Stimulated activated CD8-positive, alpha-beta memory T cell treated with anti-CD3 and anti-CD28 coated beads, Interleukin-15, amount 100 ng/mL, for 48 hours (primary cell): ENCODE measurements at places on chromosomes 2 and 18.

GRCh38 chr18:79583426-79583825, 96.2 kb upstream of the CTDP1 start:
- no peak for DNase-seq

- DNase-seq: no peak
Observed at GRCh38 chr2:119696005-119696404, 17.0 kb downstream of the TMEM177 start.

- DNase-seq: no peak
Observed at GRCh38 chr18:78772360-78773302, 207.0 kb upstream of the SALL3 start.

- no peak for DNase-seq
Observed at GRCh38 chr2:100980046-100980445, 22.0 kb upstream of the RPL31 start.

DNA sequence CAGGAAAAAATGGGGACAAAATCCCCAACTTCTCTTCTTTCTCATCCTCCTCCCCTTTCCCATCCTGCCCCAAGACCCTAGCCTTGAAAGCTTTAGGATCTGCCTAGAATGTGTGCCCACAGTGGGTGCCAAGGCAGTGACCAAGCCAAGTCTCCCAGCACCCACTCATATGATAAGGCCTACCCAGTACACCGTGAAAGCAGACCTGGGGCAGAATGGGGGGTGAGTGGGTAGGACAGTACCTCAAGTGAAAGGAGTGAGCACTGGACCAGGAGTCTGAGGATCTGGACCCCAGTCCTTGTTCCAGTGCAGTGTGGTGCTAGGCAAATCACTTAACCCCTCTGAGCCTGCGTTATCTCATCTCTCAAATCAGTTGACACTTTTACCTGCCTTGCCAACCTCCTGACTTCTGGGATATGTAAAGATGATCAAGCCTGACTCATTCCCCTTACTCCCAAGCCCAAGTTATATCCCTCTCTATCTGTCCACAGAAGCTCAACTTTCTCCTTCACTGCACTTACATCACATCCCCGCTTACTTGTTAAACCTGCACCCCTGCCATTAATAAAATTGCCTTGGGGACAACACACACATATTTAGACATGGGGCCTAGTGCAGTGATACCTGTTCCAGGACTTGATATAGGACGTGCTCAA, 109.7 kb downstream of the ATL2 start:
- no peak for DNase-seq

DNA sequence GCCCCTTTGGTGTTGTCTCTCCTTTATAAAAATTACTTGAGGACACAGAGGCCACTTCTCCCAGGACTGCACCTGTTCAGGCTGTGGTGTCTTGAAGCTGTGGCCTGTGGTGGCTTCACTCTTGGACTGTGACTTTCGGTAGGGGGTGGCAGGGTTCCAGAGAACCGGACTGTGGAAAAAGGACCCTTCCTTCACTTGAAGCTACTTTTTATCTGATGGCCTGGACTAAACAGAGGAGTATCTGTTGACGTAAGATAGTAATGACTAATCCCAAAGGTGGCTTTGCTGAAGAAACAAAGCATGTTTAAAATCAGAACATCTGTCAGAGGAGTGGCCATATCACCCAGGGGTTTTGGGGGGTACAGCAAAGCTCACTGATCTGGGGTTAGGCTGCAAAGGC, 60.8 kb downstream of the CENPO start:
- no peak for DNase-seq

DNA sequence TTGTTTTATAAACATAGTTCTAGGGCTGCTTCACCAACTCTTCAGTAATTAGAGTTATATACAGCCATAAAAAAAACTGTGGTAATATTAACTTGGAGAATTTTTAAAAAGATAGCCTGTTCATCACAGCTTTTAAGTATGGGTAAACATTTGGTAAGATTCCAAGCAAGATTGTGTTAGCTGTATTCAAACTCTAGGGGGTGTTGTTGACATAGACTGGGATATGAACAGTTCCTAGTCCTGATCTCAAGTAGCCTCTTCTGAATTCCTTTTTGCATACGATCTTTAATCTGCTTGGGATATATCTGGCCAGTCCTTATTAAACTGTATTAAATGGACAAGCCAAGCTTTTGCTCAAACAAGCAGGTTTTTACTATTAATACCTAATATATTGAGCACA, 13.4 kb downstream of the NOP58 start:
- DNase-seq: no peak

DNA sequence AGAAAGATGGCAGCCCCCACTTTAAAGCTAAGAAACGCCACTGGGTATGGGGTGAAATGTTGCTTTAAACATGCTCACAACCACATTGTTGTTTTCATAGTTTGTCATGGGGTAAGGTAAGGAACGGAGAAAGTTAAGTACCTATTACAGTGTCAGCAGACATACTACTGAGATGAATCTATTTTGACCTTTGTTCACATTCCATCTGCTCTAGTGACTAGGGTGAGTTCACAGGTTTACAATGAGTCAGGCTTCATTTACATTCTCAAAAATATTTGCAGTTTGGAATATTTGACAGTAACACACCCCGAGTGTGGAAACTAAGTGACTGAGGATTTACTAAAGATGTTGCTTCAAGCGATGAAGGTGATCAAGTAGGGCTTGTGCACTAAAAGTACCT, 428.7 kb upstream of the ACVR2A start:
- DNase-seq: no peak

GRCh38 chr18:36829362-36830157, 633 bp downstream of the KIAA1328 start:
- no peak for DNase-seq
